ENCODE measurements at places on chromosomes 12 and 14. TPM values are rescaled to one million over a fixed set of nuclear protein-coding genes. Genes with fewer than 3 reads are reported as not detected.
A peak's percentile ranks its signal among the peaks of the same experiment; 100 is the strongest.

DNA sequence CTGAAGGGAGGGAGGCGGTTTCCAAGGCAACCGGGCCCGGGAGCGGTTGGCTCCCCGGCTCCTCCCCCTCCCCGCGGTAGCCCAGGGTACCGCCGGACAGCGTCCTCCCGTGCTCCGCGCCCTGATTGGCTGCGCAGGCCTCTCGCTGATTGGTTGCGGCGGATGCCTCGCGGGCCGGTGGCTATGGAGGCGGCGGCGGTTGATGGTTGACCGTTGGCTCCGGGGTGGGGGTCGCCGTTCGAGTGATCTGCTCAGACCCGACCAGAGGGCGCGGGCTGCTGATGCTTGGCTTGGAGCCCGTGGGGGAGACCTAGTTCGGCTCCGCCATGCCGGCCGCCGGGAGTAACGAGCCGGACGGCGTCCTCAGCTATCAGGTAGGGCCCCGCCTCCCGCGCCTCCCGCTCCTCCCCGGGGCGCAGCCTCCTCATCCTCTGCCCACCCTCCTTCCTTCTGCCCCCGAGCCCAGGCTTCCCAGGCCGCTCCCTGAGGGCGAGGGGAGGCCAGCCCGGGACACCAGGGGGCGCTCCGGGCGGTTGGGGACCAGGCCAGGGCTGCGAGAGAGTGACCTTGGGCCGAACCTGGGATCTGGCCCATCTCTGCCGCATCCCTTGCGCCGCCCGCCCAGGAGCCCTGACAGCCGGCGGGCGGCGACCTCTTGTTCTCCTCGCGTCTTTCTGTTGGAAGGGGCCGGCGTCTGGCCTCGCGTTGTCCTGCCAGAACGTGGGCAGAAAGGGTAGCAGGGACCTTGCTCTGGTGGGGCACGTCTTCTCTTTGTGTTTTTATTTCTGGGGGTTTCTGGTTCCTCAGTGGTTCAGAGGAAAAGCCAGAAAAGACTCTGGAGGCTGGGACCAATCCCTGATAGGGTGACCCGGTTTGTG, at the start of gene SLC4A8:
Gene SLC4A8, plus strand, starts transcription at position 170 of the 878 bp plus-strand sequence. Its CDS starts 157 bp downstream, at position 327.
- H3K36me3 ChIP-seq: no peaks in the 10 kb centered on the region
- H3K27me3 ChIP-seq: peaks cover 12% of the 10 kb centered on the region
- H3K4me3 ChIP-seq: peak within 1 kb of the TSS; percentile 45

GRCh38 chr12:90839346-90839745, 115.6 kb downstream of the CCER1 start:
- no peaks in the 10 kb centered on the region for H3K36me3 ChIP-seq
- no peak overlapping the region for H3K4me3 ChIP-seq
- H3K27ac ChIP-seq: no peak overlapping the region
- no peaks in the 10 kb centered on the region for H3K4me1 ChIP-seq
- no peaks in the 10 kb centered on the region for H3K27me3 ChIP-seq

- H3K4me1 ChIP-seq: no peaks in the 10 kb centered on the region
- H3K27me3 ChIP-seq: no peaks in the 10 kb centered on the region
Observed at GRCh38 chr12:57340104-57340503, 89.1 kb upstream of the STAC3 start.

GRCh38 chr14:58628406-58628805, 9.4 kb upstream of the DACT1 start:
- no peaks in the 10 kb centered on the region for H3K4me1 ChIP-seq
- H3K27ac ChIP-seq: no peak overlapping the region
- H3K4me3 ChIP-seq: no peak overlapping the region

DNA sequence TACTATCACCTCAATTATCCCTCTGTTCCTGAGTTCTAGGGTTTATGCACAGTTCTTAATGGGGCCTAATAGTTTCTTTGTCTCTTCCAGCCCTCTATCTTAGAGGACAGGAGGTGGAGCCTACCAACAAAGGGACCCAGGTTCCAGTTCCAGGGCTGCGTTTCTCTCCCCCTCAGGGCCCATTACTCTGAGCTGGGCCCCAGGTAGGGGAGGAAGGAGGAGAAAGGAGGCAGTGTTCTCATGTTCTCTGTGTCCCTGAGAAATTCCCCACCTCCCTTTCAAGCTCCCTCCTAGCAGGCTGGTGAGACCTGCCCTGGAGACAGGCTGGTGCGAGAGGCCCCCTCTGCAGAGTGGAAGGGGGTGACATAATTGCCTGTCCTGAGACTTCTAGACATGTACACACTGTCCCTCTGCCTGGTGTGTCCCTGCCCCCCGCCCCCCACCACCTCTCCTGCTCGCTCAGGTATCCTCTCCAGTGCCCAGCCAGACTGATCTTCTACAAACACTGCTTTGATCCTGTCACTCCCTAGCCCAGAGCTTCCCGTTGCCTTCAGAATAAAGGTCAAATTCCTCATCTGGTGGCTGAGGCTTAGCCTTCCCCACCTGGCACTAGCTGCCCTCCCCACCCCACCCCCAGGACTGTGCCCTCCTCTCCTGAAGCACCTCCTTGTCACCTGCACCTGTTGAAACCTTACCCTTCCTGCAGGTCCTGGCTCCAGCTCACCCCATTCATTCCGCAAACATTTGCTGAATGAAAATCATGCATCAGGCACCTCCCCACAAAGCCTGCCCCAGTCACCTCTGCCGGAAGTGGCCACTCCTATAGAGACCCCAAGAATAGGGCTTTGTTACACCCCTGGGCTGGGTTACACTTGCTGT, 21.1 kb upstream of the KRT8 start:
- no peaks in the 10 kb centered on the region for H3K36me3 ChIP-seq
- H3K27me3 ChIP-seq: no peaks in the 10 kb centered on the region
- peak; percentile 73 for DNase-seq
- peaks cover 70% of the 10 kb centered on the region for H3K4me1 ChIP-seq
- H3K27ac ChIP-seq: peak overlapping the region; percentile 93

GRCh38 chr12:80226576-80226975, 127.2 kb downstream of the OTOGL start:
- no peaks in the 10 kb centered on the region for H3K36me3 ChIP-seq
- no peak overlapping the region for H3K4me3 ChIP-seq
- no peaks in the 10 kb centered on the region for H3K27me3 ChIP-seq
- DNase-seq: no peak
- no peaks in the 10 kb centered on the region for H3K4me1 ChIP-seq
- no peak overlapping the region for H3K27ac ChIP-seq

DNA sequence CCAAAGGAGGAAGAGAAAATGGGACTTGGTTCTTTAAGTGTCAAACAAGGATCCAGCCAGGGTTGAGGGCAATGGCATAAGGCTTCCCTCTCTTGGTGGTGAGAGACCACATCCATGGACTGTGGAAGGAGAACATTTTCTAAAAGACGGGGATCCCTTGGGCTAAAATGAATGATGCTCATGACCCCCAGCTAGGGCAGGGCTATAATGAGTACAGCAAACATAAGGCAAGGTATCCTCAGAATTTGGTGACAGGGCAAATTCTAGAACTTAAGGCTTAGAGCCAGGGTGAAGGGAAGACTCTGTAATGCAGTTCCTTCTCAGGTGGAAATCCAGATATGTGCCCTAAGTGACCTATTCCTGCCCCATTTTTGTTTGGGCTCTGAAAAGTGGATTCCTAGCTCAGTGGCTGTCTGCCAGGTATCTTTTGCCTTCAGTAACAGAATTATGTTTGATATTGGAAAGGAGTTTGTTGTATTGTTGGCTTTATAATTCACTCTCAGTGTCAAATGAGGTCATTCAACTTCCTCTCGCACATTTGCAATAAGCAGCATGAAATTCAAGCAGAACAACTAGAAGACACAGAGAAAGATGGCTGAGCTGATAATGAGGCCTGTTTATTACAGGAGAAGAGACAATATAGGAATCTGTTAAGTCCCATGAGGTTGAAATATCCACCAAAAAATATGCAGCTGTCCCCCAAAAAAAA, 76.8 kb downstream of the DAD1 start:
- no peak overlapping the region for H3K4me3 ChIP-seq
- no peaks in the 10 kb centered on the region for H3K36me3 ChIP-seq
- no peaks in the 10 kb centered on the region for H3K27me3 ChIP-seq
- peak overlapping the region; percentile 70 for H3K27ac ChIP-seq

DNA sequence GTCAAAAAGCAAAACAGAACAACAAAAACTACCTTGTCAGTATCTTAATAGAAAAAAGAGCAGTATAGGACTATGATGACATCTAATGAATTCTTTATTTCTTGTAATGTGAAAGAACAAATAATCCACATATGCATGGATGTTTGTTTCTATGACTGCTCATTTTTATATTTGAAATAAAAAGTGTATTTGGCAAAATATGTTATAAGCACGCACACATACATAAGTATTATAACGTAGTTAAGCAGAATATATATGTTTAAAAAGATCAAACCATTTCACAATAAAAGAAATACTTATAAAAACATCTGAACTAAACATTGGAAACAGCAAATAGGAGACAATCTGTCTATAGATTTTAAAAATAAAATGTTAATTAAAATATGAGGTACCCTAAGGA, 74.8 kb downstream of the MIPOL1 start:
- H3K4me1 ChIP-seq: no peaks in the 10 kb centered on the region
- DNase-seq: no peak
- H3K4me3 ChIP-seq: no peak overlapping the region
- H3K27ac ChIP-seq: no peak overlapping the region
- H3K36me3 ChIP-seq: no peaks in the 10 kb centered on the region

GRCh38 chr14:31080056-31080455, 53.9 kb upstream of the STRN3 start:
- H3K36me3 ChIP-seq: no peaks in the 10 kb centered on the region
- H3K27me3 ChIP-seq: no peaks in the 10 kb centered on the region
- DNase-seq: no peak
- no peak overlapping the region for H3K27ac ChIP-seq
- no peaks in the 10 kb centered on the region for H3K4me1 ChIP-seq
- H3K4me3 ChIP-seq: no peak overlapping the region

DNA sequence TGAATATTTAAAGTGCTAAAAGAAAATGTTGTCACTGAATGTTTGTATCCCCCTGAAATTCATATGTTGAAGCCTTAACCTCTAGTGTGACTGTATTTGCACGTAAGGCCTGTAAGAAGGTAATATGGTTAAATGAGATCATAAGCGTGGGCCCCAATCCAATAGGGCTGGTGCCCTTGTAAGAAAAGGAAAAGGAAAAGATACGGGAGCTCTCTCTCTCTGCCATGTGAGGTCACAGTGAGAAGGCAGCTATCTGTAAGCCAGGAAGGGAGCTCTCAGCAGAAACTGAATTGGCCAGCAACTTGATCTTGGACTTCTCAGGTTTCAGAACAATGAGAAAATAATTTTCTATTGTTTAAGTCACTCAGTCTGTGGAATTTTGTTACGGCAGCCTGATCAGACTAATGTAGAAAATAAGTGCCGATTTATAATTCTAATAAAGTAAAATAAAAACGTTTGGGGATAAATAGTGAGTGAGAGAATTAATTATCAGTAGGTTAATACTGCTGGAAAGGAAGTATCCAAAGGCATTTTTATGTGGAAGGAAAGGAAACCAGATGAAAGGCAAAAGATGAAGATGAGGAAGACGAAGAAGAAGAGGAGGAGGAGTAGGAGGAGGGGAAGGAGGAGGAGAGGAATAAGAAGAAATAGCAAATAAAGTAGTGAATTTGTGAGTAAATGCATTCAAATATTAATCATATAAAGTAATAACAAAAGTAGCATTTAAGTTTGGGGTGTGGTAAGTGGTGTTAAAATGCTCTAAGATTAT, 188.5 kb upstream of the KRR1 start:
- no peaks in the 10 kb centered on the region for H3K27me3 ChIP-seq
- no peaks in the 10 kb centered on the region for H3K36me3 ChIP-seq

GRCh38 chr12:126944684-126945083, 1322.3 kb upstream of the TMEM132C start:
- DNase-seq: no peak
- no peaks in the 10 kb centered on the region for H3K4me1 ChIP-seq
- no peak overlapping the region for H3K27ac ChIP-seq
- no peaks in the 10 kb centered on the region for H3K27me3 ChIP-seq
- no peaks in the 10 kb centered on the region for H3K36me3 ChIP-seq

GRCh38 chr12:45121224-45121623, 70.3 kb upstream of the DBX2 start:
- H3K4me3 ChIP-seq: no peak overlapping the region
- H3K27me3 ChIP-seq: no peaks in the 10 kb centered on the region
- DNase-seq: no peak
- no peaks in the 10 kb centered on the region for H3K36me3 ChIP-seq
- no peaks in the 10 kb centered on the region for H3K4me1 ChIP-seq
- no peak overlapping the region for H3K27ac ChIP-seq

DNA sequence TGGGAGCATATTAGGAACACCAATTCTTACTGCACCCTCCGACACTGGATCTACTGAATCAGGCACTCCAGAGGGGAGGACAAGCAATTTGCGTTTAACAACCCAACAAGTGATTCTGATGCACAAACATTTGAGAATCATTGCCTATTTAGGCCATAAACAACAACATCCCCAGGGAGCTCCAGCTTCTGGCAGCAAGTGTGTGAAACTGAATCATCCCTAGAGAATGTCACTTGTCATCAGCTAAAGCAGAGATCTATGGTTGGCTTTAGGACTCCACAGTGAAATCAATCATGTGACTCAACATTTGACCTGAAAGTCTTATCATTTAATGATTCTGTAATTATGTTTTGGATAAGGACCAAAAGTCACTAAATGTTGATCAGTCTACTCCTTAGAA, 505.0 kb upstream of the FLRT2 start:
- no peak overlapping the region for H3K4me3 ChIP-seq
- H3K27me3 ChIP-seq: no peaks in the 10 kb centered on the region
- H3K27ac ChIP-seq: no peak overlapping the region
- no peak for DNase-seq

DNA sequence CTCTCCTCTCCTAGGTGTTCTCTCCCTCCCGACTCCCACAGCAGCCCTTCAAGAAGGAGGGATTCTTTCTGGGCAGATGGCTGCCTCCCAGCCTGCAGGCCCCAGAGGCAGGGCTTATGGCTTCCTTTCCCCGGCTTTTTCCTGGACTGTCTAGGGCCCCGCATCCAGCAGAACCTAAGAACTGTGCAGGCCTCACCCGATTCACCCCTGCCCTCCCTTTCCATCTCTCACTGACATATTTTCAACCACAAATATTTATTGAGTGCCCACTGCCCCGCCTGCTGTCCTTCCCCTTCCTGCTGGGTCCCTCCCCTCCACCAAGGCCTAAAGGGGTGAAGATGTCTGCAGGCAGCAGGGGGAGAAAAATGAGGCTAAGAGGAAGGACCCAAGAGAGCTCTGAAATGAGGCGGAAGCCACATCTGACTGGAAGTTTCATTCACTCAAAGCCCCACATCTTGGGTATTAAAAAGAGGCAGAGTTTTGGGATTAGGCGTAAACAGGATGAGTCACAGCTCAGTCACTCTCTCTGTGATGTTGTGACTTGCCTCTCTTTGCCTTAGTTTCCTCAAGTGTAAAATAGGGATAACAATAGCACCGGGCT, 2.9 kb downstream of the SCNN1A start:
- no peaks in the 10 kb centered on the region for H3K27me3 ChIP-seq
- DNase-seq: peak; percentile 56
- H3K4me3 ChIP-seq: peak overlapping the region; percentile 49
- H3K4me1 ChIP-seq: peaks cover 77% of the 10 kb centered on the region
- H3K27ac ChIP-seq: peak overlapping the region; percentile 87
- no peaks in the 10 kb centered on the region for H3K36me3 ChIP-seq

GRCh38 chr14:84375235-84375634, 1154.7 kb upstream of the FLRT2 start:
- no peaks in the 10 kb centered on the region for H3K36me3 ChIP-seq
- H3K27me3 ChIP-seq: no peaks in the 10 kb centered on the region
- no peaks in the 10 kb centered on the region for H3K4me1 ChIP-seq

- no peak overlapping the region for H3K4me3 ChIP-seq
- no peaks in the 10 kb centered on the region for H3K4me1 ChIP-seq
- H3K27ac ChIP-seq: no peak overlapping the region
- no peaks in the 10 kb centered on the region for H3K27me3 ChIP-seq
Observed at GRCh38 chr12:84920331-84920730, 7.7 kb upstream of the SLC6A15 start.

Gene PITPNM2
- total RNA-seq: 10.5 TPM

Gene KCNH3
- 0.80 TPM for total RNA-seq

Gene PLEK2
- total RNA-seq: 61.1 TPM

Gene BDKRB1
- total RNA-seq: 3.0 TPM

Gene OR6C65
- total RNA-seq: not detected

Gene ATL1
- total RNA-seq: 1.1 TPM

Gene SPIC
- not detected for total RNA-seq

Gene CRIP1
- total RNA-seq: 16.9 TPM

Gene HELB
- total RNA-seq: 13.2 TPM

Measured in transverse colon (tissue), 4 donors.